Mammary epithelial cell (primary cell): ENCODE measurements at places on chromosomes 7 and 10. TPM values are rescaled to one million over a fixed set of nuclear protein-coding genes. Genes with fewer than 3 reads are reported as not detected.

DNA sequence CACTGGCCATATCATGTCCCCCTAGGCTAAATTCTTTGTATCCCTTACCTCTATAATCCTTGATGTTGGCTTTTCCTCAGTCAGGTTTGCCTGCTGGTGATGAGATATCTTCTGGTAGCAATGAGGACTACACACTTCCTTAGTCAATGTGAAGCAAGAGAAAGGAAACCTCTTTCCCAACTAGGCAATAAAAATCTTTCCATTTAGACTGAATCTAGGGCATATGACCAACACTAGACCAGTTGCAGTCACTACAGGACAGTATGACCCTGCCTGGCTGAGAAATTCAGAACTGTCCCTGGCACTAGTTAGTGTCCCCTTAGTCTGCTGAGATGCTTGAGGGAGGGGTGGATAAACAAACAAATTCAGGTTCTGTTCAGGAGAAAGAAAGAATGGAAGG is 142.6 kb downstream of the RNLS start:
- no peak for DNase-seq

DNA sequence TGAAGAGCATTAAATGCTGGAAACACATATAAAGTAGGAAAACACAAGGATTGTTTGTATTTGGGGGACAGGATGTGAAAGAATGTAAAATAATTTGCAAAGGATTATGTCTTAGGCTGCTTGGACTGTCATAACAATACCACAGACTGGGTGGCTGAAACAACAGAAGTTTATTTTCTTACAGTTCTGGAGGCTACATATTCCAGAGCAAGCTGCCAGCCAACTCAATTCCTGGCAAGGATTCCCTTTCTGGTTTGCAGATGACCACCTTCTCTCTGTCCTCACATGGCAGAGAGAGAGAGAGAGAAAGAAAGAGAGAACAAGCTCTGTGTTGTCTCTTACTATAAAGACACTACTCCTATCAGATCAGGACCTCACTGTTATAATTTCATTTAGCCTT is 8.8 kb upstream of the LAMB4 start:
- no peak for DNase-seq

GRCh38 chr7:118918556-118918955 is 694.1 kb downstream of the ANKRD7 start:
- DNase-seq: peak; percentile 4

SLC16A12 gene
- total RNA-seq: under 0.01 TPM

- DNase-seq: peak; percentile 50
These were observed 311.2 kb downstream of the RNLS start for GRCh38 chr10:88271761-88272543.

DNA sequence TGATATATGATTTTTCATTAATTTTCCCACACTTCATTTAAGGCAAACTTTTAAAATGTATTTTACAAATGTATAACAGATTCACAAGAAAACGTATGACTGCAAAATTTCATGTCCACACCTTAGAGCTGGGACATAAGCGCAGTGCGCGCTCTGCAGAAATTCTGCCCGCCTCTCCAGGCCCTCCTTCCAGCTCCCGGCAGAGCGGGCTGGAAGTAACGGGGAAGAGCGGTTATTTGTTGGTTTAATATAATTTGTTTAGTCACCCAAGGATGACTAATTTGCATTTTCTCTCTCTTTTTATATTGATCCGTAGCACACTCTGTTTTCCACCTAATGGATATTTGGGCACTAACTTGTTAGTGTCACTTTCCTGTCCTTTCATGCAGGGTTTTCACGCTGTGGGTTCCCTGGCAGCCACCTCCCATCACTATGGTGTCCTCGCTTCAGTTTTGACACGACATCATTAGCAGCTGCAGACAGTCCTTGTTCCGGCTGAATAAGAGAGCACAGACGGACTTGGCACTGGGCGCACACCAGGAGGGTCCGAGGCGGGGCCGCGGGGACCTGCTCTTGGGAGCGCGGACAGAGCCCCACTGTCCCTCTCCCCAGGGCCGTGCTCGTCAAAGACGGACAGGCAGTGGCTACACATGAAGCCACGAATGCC is 129.2 kb upstream of the SEC61G start:
- DNase-seq: no peak

DNA sequence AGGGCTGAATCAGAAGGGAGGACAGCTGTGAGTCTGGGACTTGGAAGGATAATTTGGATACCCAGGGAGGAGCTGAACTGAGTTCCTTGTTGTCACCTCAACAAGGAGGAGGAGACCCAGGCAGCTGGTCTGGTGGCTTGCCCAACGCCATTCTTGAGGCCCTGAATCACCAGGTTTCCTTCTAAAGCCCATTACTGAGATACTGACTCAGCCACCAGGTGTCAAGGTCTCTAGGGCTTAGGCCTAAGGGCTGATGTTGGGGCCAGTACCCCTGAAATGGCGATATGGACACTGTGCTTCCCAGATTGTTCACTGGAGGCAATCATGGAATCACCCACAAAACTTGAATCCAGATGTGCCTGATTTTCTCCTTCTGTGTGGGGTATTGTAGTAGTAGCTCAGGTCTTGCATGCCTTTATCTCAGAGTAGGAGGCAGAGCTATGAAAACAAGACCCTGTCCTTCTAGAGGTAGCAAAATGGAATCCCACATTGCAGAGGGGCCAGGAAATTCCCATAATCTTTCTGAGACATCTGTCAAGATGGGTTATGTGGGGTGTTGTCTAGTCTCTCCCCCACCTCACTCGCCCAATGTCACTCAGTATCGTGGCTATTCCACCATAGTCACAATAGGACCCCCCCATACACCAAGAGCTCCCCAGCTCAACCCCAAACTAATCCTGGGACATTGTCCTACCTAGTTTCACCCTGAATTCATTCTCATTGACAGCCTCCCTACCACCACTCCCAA is 1.8 kb upstream of the ATG9B start:
- peak; percentile 78 for DNase-seq

GRCh38 chr7:11831156-11831735 is 752 bp downstream of the THSD7A start:
- DNase-seq: no peak
